ENCODE measurements at places on chromosomes 12 and 14.

DNA sequence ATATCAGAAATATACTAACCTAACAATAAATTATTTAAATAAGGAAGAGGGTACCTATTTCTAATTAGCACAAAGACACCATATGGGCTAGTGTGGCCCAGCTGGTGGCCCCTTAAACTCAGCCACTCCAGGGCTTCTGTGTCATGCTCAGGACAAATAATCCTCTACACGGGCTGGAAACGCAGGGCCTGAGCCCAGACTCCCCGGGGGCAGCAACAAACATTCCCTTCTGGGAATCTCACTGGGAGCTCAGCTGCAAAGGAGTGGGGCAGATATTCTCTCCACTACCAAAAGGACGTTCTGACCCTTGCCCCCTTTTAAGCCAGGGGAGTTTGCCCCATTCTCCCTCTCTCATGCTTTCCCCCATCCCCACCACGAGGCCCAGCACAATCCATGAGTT is 43.7 kb upstream of the ELK3 start:
- no peak for DNase-seq

DNA sequence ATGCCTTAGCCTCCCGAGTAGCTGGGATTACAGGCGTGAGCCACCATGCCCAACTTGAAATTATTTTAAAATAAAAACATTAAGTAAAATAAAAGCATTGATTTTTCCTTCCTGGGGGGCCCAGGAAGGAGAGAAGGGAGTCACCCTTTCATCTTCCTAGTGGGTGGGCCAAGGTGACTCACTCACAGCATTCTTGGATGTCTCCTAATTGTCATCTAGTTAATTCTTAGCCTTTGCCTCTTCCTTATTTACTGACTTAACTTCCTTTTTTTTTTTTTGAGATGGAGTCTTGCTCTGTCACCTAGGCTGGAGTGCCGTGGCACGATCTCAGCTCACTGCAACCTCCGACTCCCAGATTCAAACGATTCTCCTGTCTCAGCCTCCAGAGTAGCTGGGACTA is 29.2 kb downstream of the TMEM120B start:
- no peak for DNase-seq

DNA sequence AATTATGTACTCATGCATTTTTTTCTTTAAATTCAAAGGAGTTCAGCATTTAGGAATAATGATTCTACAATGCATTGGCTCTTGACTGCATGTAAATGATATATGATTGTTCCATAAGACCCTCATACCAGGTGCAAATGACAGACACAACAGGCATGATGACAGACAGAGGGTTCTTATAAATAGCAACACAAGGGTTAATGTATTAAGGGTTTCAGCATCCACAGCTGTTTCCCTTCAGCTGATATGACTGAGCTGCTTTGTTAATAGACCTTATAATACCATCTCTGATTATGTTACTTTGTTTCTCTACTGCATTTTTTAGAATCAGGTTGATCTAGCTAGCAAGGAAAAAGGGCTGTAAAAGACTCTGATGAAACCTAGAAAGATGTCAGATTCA is 90.8 kb upstream of the TMTC2 start:
- DNase-seq: no peak

GRCh38 chr12:124392271-124392666 is 97.4 kb downstream of the RFLNA start:
- no peak for DNase-seq

DNA sequence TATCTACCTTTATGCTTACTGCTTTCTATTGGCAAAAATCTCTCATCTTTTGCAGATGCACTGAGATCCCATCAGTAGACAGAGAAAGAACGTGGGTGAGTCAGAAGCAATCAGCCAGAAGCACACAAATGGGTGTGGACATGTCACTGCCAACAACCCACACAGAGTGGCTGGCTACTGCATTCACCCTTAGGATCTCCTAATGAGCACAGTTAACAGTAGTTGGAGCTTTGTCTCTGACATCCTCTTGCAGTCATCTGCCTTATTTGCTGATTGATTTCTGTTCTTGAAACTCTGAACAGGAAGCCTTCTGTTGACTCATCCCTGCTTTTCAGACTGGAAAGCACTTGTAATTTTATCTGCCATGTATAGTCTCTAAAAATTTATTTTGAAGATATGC is 117.2 kb downstream of the RGS6 start:
- DNase-seq: no peak

DNA sequence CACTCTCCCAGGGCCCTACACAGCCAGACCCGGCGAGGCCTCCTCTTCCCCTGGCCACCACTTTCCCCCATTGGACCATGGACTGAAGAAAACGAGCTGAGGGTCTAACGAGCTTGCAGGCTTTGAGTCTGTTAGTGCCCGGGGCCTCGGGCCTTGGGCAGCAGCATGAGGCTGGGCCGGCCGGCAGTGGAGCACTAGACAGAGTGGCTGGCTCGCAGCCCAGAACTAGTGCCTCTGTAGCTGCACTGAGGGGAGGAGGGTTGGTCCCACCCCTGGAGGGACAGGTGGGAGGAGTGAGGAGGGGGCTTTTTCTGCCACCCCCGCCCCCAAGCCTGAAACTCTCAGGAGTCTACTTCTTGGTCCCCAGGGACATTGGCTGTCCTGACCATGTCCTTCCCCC is 38.7 kb downstream of the SLC6A12 start:
- DNase-seq: no peak

DNA sequence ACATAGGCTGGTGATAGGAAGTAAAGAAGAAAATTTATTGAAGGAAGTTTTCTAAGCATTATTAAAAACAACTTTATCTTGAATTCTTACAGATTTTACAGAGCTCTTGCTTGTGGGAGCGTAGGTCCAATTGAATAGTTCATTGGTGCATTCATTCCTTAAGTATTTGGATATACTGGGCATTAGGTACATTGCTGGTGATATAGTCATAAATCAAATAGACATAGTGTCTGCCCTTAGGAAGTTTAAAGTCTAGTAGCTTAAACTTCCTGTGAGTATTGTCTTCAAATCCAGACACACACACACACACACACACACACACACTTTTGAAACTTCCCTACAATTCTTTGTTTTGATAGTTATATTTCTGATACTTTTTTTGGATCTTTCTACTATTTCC is 226.7 kb downstream of the FUT8 start:
- peak; percentile 5 for DNase-seq

DNA sequence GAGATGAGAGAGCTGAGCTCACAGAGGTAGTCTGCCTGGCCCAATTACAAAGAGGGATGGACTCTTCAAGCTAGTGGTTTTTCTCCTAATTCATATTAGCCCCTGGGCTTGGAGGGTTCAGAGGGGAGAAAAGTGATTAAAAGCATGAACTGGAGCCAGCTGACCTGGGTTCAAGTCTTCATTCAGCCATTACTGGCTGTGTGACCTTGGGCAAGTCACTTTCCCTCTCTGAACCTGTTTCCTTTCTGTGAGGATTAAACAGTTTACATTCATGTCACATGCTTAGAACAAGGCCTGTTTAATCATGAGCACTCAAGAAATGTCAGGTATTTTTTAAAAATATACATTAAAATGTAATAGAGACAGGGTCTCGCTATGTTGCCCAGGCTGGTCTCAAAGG is 7.2 kb upstream of the POP5 start:
- DNase-seq: no peak

DNA sequence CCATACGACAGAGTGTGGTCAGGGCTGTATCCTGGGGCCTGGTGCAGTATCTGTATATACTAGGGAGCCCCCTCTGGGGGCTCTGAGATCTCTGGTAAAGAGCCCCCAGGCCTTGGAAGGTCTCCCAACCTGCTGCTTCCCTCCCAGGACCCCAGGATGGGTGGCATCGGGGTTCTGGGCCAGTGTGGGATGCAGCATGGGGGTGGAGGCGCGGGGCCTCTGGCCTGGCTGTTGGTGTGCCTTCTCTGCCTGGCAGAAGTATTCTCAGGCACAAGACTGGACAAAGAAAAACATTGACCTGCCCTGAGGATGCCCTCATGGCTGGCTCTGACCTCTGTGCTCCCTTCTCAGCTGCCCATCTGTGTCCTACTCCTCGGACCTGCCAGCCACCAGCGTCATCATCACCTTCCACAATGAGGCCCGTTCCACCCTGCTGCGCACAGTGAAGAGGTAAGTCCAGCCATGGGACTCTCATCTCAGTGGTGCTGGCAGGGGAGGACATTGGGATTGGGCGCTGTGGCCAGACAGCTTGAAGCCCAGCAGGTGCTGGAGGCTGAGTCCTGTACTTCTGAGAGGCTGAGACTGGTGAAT is 64.5 kb downstream of the GALNT16 start:
- DNase-seq: no peak

DNA sequence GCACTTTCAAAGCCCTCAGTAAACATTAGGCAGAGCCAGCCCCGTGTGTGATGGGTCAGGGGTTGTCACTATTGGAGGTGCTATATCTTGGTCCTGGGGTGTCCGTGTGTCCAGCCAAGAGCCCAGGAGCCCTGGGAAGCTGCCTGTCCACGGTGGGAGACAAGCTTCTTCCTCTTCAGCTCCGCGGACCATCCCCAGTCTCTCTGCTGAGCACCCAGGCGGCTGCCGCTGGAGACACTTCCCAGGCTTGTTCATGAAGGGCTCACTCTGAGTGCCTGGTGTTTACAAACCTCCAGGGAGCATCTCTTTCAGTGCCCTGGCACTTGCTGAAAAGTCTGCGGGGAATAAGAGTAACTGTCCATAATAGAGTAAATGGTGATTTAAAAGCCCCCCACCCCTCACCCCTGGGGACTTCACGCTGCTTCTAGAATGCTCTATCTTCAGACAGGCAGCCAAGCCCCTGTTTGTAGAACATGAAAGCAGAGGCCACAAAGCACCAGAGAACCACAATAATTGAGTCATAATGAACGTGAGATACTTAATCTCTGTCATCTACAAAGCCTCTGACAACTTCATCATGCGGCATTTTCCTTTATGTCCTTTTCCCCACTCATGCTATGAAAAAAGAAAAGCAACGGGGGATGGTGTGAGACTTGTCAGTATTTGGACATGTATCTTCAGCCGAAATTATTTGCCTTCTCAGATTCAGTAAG is 178.6 kb downstream of the TMEM132C start:
- DNase-seq: no peak

GRCh38 chr14:67987606-67988005 is 168.0 kb downstream of the RAD51B start:
- peak; percentile 70 for DNase-seq

DNA sequence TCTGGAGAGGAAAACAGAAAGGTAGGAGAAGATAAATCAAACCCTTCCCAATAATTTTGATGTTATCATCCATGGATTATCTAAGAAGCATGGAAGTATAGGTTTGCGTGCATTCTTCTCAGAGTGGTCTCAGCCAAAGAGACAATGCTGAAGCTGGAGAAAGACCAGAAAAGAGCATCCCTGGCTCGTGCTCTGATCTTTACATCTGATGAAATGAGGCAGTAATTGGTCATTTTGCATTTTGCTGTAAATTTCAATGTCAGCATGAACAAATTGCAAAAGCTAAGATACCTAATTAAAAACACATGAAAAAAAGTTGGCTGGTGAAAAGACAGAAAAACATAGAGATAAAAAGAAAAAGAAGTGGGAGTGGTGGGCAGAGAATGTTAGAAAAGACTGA is 252.4 kb downstream of the ITPR2 start:
- DNase-seq: no peak

DNA sequence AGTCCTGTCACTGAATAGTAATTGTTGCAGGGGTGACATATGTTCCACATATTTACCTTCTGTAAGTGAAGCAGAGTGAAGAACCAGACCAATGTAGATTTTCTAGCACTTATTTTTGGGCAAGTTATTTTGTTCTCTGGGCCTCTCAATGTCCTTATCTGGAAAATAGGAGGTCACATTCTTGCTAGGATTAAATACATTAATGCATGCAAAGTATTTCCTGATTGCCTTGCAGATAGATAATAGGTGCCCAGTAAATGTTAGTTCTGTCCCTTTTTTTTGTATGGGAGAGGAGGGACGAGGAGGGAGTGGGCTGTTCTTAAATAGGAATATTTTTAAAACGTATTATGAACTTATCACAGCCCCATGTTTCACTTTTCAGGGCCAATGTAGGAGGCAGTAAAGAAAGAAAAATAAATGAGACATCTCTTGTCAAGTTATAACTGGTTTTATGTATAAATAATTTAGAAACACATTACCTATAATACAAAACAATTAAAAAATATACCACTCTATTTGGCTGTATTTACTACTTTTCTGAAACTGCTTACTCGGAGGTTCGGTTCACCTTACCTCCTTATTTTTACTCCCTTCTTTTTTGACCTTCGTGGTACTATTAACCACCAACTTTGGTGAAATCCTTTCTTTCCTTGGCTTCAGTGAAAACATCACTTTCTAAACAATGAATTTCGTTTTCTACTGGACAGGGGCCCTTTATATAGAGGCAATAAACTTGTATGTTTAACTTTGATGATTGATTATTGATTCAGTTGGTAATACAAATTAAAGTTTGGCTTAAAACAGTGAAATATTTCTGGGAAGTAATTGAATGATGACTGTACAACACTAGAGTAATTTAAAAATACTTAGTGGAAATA is 41.9 kb downstream of the DIP2B start:
- no peak for DNase-seq

DNA sequence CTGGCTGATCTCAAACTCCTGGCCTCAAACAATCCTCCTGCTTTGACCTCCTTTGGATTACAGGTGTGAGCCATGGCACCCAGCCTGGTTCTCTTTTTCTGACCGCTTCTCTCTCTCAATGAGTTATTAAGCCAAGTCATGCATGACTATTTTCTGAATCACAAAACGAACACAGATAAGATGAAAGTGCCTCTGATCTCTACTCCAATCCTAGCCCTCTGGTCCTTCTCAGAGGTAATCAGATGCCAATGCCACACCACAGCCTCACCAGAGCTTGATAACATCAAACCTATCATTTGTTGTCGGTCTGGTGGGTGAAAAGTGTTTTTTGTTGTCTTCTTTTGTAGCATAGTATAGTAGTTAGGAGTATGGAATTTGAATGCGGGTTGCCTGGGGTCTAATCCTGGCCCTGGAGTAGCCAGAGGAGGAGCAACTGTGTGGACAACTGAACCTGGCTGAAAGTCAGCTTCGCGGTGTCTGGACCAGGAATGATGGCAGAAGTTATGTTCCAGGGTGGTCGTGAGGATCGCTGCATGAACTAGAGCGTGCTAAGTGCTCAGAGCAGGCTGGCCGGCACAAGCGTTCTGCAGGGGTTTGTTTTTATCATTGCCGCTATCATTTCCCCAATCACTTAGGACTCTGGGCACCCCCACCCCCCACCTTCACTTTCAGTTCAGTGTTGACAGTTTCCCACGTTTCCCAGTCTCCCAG is 77.9 kb downstream of the SPRING1 start:
- no peak for DNase-seq
